Activated T-cell treated with anti-CD3 and anti-CD28 coated beads, Interleukin-2, amount 50 U/mL, for 24 hours (primary cell): ENCODE measurements at places on chromosomes 5 and 9.

DNA sequence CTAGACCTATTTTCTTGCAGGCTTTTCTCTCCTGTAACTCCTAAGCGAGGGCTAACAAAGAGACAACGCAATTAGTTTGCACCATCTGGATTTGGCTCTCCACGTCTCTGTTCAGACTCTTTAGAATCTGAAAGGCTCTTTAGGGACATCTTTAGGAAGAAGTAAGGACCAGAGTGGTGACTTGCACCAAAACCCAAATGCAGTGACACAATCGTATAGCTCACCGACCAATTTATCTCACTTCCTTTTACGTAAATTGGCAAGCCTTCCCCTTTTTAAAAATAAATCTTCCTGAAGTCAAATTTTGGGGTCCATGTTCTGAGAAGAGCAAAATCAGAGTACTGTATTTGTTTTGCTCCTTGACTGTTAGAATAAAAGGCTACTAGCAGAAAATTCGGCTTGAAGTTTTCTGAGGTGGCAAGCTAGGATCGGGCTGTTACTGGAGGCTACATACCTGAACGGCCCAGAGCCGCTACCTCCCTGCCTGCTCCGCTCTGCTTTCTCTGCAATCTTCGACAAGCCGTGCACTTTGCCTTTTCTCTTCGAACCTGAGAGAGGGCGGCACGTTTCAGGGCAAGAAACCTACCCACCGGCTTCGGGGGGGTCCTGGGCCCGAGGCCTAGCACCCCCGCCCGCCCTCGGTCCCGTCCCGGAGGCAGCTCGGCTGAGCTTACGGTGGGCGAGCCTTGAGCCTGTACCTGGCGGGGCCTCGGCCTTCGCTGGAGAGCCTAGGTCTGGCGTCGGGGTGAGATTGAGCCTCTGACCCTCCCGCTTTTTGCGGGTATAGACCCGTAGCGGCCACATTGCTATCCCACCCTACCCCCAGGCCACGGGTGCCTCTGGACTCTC is 537 bp downstream of the MEIKIN start:
- no peak for DNase-seq

GRCh38 chr9:136550439-136551289 is 4.8 kb upstream of the NOTCH1 start:
- DNase-seq = no peak

GRCh38 chr5:57666582-57666981 is 184.0 kb upstream of the ACTBL2 start:
- no peak for DNase-seq

DNA sequence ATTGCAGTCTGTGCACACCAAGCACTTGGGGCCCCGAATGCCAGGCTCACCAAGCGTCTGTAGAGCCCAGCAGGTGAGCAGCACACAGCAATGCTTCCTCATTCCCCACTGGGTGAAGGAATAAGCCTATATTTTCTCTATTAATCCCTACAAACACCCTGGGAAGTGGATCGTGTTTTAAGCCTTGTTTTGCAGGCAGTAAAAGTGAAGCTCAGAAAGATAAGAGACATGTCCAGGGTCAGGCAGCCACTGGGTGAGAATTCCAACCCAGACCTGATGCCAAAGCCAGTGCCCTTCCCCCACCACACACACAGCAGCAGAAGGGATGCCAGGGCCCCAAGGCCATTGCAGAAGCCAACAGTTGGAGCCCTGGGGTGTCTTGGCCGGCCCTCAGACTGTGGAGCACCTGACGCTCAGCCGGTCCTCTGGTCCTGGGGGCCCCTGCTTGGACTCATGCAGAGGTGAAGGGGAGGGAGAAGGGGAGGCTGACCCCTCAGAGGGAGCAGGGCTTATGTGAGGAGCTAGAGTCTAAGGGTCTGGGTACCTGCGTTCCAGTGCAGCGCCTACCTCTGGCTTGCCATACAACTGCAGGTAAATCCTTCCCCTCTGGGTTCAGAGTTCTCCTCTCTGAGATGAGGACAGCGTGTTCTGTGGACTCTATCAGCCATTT is 26.3 kb upstream of the SYNPO start:
- no peak for DNase-seq

DNA sequence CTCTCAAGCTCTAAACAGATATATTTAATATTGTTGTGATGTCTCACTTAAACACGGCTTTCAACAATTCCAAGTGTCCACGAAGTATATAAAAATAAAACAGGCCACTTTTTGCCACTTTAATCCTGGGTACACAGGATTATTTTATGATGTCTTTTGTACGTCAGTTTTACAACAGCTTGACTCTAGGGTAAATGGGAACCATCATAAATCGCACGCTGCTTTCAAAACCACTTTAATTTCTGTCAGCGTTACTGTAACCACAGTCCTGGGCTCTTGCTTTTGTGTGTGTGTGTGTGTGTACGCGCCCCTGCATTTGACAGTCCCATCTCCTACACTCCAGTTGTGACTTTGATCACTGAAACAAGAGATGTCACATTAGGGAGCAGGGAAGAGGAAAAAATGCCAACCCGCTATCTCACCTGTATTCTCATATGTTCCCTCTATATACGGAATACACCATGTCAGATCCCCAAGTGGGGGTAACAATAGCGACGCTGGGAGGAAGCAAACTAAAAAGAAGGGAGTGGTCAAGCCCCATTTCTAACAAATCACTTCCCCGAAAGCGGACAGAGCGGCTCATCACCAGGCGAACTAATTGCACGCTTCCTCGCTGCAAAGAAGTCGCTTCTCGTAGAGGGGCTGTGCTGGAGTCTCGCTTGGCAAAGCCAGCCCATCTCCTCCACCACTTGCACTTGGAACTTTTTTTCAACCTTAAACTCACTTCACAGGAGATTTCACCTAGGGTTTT is 1.2 kb downstream of the BNC2 start:
- no peak for DNase-seq

DNA sequence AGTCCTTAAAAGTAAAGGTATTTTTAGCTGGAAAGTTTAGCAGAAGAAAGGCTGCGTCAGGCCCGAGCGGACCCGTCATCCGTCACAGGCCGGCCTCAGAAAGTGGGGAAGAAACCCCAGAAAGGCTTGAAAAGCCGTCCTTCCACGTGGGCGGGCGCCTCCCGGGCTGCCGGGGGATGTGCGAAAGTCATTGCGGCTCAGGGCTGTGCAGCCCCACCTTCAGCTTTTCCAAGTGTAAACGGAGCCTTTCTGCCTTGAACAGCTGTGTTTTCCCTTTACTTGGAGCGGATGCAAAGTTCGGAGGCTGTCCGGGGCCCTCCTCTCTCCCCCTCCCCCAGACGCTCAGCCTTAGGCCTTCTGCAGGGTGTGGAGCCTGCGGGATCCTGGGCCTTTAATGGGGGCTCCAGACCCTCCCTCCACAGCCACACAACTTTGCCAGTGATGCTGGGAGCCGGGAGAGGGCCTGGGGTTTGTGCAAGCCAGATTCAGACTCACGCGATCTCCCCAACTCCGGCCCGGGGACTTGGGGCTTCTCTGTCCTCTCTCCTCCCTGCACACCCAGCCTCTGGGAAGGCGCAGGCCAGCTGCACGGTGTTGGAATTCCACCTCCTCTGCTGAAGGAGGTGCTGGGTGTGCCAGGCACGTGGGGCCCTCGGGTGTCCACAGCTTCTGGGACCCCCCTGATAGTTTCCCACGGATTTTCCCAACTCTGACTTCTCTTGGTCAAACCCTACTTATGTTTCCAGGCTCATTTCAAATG is 95.5 kb upstream of the RAPGEF1 start:
- DNase-seq = no peak

GRCh38 chr9:13552606-13553215 is 273.2 kb upstream of the MPDZ start:
- DNase-seq = no peak
